Psoas muscle (tissue), 8 donors: ENCODE measurements at places on chromosomes 2 and 18. TPM values are rescaled to one million over a fixed set of nuclear protein-coding genes. Genes with fewer than 3 reads are reported as not detected.

DNA sequence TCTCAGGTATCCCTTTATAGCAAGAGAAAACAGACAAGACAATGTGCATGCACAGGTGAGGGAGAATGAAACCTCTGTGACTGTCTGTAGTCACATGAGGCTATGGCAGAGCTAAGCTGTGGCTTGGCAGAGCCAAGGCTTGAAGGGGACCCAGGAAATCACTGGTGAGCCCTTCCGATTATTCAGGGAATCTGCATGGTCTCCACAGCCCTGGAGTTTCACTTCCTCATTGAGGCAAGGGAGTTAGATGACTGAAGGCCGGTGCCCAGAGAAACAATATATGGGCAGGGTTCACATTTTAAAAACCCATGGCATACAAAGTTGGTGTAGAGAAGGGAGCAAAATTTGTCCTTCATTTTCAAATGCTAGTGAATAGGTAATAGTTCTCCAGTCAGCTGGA is 144.4 kb upstream of the REV1 start:
- H3K4me1 ChIP-seq = peaks cover 22% of the 10 kb centered on the region
- H3K27me3 ChIP-seq = no peaks in the 10 kb centered on the region
- no peak for DNase-seq
- H3K27ac ChIP-seq = no peak overlapping the region
- H3K4me3 ChIP-seq = no peak overlapping the region

GRCh38 chr2:170503971-170504809 is 210.9 kb upstream of the SP5 start:
- no peak overlapping the region for H3K27ac ChIP-seq
- H3K4me3 ChIP-seq = no peak overlapping the region
- no peaks in the 10 kb centered on the region for H3K27me3 ChIP-seq

DNA sequence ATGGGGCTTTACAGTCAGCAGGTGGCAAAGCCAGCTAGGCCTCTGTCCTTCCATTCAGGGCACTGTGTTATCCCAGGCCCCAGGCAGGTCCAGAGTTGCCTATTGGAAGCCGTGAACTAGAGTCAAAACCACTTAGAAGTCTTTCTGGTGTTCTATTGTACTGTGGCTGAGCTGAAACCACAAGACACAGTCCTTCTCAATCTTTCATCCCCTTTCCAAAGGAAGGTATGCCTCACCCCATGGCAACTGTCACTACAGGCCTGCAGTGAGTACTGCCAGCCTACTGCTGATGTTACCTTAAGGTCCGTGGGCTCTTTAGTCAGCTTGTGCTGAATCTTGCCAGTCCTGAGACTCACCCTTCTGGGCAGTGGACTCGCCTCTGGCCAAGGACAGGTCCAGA is 181.6 kb downstream of the GULP1 start:
- H3K27ac ChIP-seq = no peak overlapping the region
- no peaks in the 10 kb centered on the region for H3K27me3 ChIP-seq
- H3K4me3 ChIP-seq = no peak overlapping the region
- no peaks in the 10 kb centered on the region for H3K36me3 ChIP-seq
- no peak for DNase-seq

DNA sequence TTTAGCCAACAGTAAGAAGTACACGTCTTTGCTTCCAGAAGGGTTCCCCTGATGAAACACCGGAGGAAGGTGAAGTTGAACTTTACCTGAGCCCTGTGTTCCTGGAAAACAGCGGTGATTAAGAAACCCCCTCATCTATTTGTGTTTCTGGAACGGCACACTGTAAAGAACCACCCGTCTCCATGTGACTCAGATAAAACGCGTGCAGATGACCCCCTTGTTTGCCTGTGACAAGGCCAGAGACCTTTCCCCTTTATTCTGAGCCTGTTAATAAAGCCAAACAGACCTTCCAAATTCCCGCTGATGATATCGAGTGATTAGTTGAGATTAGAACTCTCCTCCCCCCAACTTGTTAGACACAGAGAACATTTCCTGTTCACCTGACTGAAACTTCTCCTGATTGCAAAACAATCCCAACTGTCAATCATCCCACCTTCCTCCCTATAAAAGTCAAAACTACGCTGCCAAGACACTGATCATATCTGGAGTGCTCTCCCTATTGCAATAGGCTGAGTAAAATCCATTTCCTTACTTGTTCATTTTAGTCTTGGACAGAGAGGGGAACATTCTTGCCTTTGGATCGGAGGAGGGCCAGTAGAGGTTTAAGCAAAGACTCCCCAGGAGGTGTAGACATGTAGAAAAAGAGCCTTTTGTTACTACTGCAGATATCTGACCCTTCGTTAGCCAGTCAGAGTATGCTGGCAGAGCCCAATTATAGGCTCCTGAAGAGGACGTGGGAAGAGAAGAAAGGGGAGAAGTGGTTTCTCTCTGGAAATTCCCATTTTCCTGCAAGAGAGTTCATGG is 914 bp upstream of the IWS1 start:
- no peak for DNase-seq
- peaks cover 11% of the 10 kb centered on the region for H3K4me1 ChIP-seq
- H3K27me3 ChIP-seq = no peaks in the 10 kb centered on the region
- peaks cover 8% of the 10 kb centered on the region for H3K36me3 ChIP-seq

DNA sequence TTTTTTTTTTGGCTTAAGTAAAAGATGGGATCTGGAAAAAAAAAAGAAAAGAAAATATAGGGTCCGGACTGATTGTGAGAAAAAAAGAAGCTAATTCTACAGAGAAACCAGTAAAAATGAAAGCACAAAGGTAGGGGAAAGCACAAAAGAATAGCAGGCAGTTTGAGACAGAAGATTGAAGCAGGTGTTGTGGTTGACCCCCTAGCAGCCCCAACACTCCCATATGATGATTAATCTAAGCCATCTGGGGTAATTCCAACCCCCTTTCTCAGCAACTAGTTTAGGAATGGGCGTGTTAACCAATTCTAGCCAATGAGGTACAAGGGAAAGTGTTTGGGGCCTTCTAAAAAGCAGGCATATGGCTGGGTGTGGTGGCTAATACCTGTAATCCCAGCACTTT is 77.0 kb downstream of the MBD2 start:
- no peak overlapping the region for H3K27ac ChIP-seq
- DNase-seq = no peak
- no peaks in the 10 kb centered on the region for H3K4me1 ChIP-seq

CFAP65 gene
- not detected for total RNA-seq

- H3K27me3 ChIP-seq = peaks cover 21% of the 10 kb centered on the region
- H3K4me3 ChIP-seq = no peak overlapping the region
- no peaks in the 10 kb centered on the region for H3K36me3 ChIP-seq
- DNase-seq = no peak
Observed at GRCh38 chr2:43832457-43832856, 6.2 kb downstream of the ABCG5 start.

DNA sequence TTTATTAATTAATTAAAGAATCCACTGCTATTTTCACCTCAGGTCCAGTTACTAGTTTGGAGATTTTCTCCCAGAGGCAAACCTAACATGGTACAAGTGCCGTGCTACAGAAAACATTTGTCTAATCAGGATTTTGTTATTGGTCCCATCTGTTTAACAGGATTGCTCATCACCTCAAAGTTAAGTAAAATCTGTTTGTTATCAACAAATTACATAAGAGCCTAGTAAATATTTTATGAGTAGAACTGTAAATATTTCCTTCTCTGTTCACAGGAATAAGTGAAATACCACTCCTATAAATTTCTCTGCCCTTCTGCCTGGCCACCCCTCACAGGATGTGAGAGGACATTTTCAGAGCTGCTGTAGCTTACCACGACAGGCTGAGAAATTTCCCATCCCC is 200.2 kb downstream of the RAD51AP2 start:
- no peak for DNase-seq
- no peaks in the 10 kb centered on the region for H3K36me3 ChIP-seq
- H3K27me3 ChIP-seq = no peaks in the 10 kb centered on the region

- no peak overlapping the region for H3K27ac ChIP-seq
- no peaks in the 10 kb centered on the region for H3K36me3 ChIP-seq
- no peak overlapping the region for H3K4me3 ChIP-seq
- peaks cover 13% of the 10 kb centered on the region for H3K4me1 ChIP-seq
- no peak for DNase-seq
Observed at GRCh38 chr2:231676243-231676642, 32.1 kb upstream of the PTMA start.
